K562 (cell line): ENCODE measurements at places on chromosomes 1 and 21. TPM values are rescaled to one million over a fixed set of nuclear protein-coding genes. Genes with fewer than 3 reads are reported as not detected.

DNA sequence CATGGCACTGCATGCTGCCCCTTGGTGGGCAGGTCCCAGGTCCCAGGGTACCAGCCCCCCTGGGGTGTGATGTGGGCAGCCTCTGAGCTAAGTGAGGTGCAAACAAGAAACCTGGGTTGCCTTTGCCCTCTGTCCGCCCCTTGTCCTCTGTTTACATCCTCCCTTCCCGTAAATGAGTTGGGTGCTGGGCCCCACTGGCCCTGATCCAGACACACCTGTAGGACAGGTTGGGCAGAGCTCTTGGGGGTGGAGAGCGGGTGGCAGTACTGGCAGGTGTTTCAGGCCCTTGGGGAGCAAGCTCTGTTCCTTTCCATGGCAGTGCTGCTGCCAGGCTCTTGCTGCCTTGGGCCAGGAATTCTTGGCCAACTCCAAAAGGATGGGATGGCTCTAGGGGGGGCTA is 35.8 kb downstream of the ELF3 start:
- H3K4me1 ChIP-seq: no peaks in the 10 kb centered on the region
- H3K27ac ChIP-seq: no peak overlapping the region
- H3K27me3 ChIP-seq: peaks cover 45% of the 10 kb centered on the region
- no peak overlapping the region for H3K4me3 ChIP-seq
- no peaks in the 10 kb centered on the region for H3K36me3 ChIP-seq
- no peak for DNase-seq

- H3K36me3 ChIP-seq: no peaks in the 10 kb centered on the region; the same call in 2 of the 3 replicates
- H3K4me3 ChIP-seq: peak overlapping the region; percentile 25
- peak; percentile 84 for DNase-seq
- peak overlapping the region; percentile 81 for H3K27ac ChIP-seq
These were observed 114.2 kb downstream of the BCAR3 start for GRCh38 chr1:93567255-93567918.

DNA sequence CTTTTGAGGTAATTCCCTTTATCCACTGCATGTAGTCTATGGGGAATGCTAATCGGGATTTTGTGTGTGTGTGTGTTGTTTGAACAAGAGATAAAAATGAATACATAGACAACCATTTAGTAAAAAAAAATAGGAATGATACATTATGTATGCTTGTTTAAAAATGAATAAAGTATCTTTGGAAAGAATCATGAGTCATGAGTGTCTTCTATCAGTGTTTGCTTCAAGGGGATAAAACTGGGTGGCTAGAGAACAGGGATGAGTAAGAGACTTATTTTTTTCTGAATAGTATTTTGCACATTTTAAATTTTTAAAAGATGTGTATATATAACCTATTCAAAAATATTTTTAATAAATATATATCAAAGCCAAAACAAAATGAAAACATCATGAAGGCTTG is 839.4 kb upstream of the ADGRL4 start:
- no peaks in the 10 kb centered on the region for H3K27me3 ChIP-seq
- H3K27ac ChIP-seq: no peak overlapping the region
- no peak overlapping the region for H3K4me3 ChIP-seq
- DNase-seq: no peak
- no peaks in the 10 kb centered on the region for H3K4me1 ChIP-seq

DNA sequence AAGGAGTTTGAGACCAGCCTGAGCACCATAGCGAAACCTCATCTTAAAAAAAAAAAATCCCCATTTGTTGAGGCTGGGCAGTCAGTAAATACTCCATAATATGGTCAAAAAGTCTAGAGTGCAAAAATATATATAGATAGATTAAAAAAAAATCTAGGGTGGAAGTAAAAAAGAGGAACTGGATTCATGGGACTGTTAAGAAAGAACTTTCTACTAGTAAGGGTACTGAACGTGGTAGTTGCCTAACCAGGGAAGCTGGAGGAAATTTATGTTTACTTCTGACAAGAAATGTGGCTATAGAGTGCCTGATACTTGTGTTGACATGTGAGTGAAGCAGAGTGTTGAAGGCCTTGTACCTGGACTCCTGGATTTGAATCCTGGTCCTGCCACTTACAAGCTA is 265.9 kb upstream of the FAM78B start:
- DNase-seq: no peak
- H3K27ac ChIP-seq: no peak overlapping the region
- no peaks in the 10 kb centered on the region for H3K36me3 ChIP-seq
- no peak overlapping the region for H3K4me3 ChIP-seq
- no peaks in the 10 kb centered on the region for H3K27me3 ChIP-seq

DNA sequence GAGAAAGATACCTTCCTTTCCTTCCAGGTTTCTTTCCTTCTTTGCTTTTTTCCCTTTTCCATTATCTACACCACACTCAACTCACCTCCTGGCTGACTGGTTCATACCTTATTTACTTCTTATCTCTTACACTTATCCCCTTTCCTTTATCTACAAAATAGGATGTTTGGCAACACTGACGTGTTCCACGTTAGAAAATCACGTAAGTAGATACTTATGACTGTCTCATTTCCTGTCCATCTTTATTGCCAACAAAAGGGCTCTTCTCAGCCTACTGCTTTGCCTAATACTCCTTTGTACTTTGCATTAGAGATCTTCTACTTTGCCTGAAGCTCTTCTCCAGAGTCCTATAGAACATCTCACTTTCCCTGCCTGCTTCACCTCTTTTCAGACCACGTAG is 25.1 kb downstream of the SYNJ1 start:
- H3K4me1 ChIP-seq: no peaks in the 10 kb centered on the region
- no peak for DNase-seq
- no peak overlapping the region for H3K4me3 ChIP-seq
- no peak overlapping the region for H3K27ac ChIP-seq

The CD53 gene
- total RNA-seq: 68.2 and 79.5 TPM in 2 replicates
